ENCODE measurements at places on chromosomes 13 and 19. TPM values are rescaled to one million over a fixed set of nuclear protein-coding genes. Genes with fewer than 3 reads are reported as not detected.

Gene ATP4A
- total RNA-seq: not detected

Gene ZNF625
- total RNA-seq: not detected

Gene KIR3DL2
- not detected for total RNA-seq

Gene RFXAP
- 1.2 TPM for total RNA-seq

Gene HPN
- total RNA-seq: 0.08 TPM

All from A549 treated with CORT108297 at 1 μM for 4 hours (cell line).